ENCODE measurements at places on chromosomes 1 and 21. TPM values are rescaled to one million over a fixed set of nuclear protein-coding genes. Genes with fewer than 3 reads are reported as not detected.

DNA sequence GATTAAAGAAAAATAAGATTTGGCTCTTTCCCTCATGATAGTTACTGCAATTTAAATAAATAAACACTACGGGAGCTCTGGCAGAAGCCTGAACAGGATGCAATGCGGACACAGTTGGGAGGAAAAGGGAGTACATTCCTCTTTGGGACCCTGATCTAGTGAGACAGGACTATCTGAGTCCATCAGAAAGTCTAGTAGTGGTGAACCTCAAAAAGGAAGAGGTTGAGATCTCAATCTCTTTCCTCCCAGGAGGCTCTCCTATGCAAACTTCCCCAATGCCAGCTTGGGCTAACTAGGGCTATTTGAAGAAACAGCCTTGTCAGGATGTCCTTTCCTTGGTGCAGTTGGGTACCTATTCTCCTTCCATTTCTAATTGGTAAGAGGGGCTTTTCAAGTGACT, 4.9 kb upstream of the ABCD3 start:
- H3K4me1 ChIP-seq, result no peaks in the 10 kb centered on the region
- no peak overlapping the region for H3K27ac ChIP-seq

GRCh38 chr1:226731257-226731893, 7.7 kb downstream of the ITPKB start:
- no peak overlapping the region for H3K27ac ChIP-seq
- no peak overlapping the region for H3K4me3 ChIP-seq
- no peak for DNase-seq

DNA sequence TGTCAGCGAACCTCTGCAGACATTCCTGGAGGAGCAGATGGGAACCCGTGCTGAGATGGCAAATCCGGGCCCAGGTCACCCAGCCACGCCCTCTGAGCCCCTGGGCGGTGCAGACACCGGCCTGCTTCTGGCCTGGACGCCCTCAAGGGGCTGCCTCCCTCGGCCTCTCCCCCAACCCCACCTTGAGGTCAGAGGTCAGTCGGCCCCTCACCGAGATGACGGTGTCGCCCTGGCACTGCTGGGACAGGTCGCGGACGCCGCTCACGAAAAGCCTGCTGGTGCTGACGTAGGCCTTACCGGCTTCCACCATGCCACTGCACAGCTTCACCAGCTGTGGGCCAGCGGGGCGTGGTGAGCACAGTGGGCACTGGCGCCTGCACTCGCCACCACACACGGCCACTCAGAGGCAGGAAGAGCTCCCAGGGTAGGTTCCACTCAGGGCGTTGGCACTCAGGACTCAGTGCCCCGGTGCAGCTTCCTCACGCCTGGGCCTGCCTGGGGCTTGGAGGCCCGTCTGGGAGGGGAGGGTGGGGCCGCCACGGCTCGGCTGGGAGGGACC, 4.7 kb downstream of the ACAP3 start:
- H3K4me1 ChIP-seq, result peaks cover 18% of the 10 kb centered on the region
- no peak overlapping the region for H3K4me3 ChIP-seq
- no peaks in the 10 kb centered on the region for H3K27me3 ChIP-seq

DNA sequence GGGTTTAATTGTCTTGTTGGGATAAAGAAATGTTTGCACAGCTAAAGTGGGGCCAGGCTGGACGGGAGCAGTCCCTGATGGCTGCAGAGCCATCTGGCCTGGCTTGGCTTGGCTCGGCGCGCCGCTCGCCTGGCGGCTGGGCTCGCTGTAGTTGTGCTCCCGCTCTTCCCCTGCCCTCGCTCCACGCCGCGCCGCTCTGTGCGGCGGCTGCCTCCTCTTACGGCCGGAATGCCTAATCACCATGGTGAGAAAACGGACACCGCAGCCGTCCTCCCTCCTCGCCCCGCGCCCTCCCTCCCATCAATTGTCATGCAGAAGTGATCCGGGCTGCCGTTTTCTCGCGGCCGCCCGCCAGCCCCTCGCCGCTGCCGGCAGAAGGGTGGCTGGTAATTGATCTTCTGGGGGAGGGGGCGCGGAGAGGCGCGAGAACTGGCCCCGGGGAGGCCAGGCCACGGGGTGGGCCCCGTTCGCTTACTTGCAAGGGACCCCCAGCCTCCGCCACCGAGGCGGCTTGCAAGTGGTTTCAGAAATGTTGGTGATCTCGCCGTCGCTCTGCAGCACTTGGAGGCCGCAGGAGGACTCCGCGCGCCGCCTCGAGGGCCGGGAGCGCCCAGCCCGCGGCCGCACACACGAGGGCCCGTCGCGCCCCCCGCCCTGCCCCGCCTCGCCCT, 12.4 kb downstream of the RNF220 start:
- no peaks in the 10 kb centered on the region for H3K36me3 ChIP-seq
- peaks cover 67% of the 10 kb centered on the region for H3K27me3 ChIP-seq
- DNase-seq, result peak; percentile 48
- H3K27ac ChIP-seq, result no peak overlapping the region

GRCh38 chr1:99533909-99534637, 111.8 kb upstream of the PALMD start:
- no peak for DNase-seq
- H3K27me3 ChIP-seq, result no peaks in the 10 kb centered on the region
- H3K4me1 ChIP-seq, result peaks cover 3% of the 10 kb centered on the region
- H3K4me3 ChIP-seq, result no peak overlapping the region
- no peak overlapping the region for H3K27ac ChIP-seq

DNA sequence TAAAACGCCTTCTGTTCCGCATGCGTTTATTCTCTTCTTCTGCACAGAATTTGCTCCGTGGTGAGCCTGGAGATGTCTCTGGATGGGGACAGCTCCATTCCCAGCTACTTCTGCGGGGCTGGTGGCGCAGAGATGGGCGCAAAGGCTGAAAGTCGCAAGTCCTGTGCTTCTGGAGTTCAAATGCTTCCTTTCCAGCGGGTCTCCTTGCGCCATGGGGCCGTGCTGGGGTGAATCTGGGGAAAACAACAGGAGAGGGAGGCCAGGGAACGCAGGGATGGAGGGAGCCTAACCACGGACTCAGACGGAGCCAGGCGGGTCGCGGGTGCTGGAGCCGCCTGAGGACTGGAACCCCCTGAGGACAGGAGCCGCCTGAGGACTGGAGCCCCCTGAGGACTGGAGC, 2.9 kb upstream of the OR2T12 start:
- H3K4me1 ChIP-seq, result no peaks in the 10 kb centered on the region
- DNase-seq, result no peak
- no peak overlapping the region for H3K4me3 ChIP-seq
- H3K27ac ChIP-seq, result no peak overlapping the region
- no peaks in the 10 kb centered on the region for H3K27me3 ChIP-seq

The SPRR1B gene
- not detected for total RNA-seq

The TFB2M gene
- 5.7 TPM for total RNA-seq

The ESRRG gene
- 47.1 TPM for total RNA-seq

The KLF17 gene
- total RNA-seq, result not detected
